ENCODE measurements at places on chromosomes 7 and 10. TPM values are rescaled to one million over a fixed set of nuclear protein-coding genes. Genes with fewer than 3 reads are reported as not detected.

The IFIT3 gene
- 14.2 TPM for total RNA-seq

The PPP1R9A gene
- total RNA-seq, result 12.0 TPM

The EVX1 gene
- total RNA-seq, result not detected

The BBIP1 gene
- total RNA-seq, result 35.3 TPM

The NSUN6 gene
- 10.3 TPM for total RNA-seq

The PAX4 gene
- not detected for total RNA-seq

The PNLIP gene
- total RNA-seq, result 2.3 TPM

The COL1A2 gene
- 844 TPM for total RNA-seq

The WDR86 gene
- 4.4 TPM for total RNA-seq

The DNAH11 gene
- total RNA-seq, result 3.3 TPM

The SMKR1 gene
- not detected for total RNA-seq

The FFAR4 gene
- total RNA-seq, result 0.12 TPM
